ENCODE measurements at places on chromosomes 12 and 14. TPM values are rescaled to one million over a fixed set of nuclear protein-coding genes. Genes with fewer than 3 reads are reported as not detected.

CPNE6 gene
- total RNA-seq = 0.45 TPM

OR6C76 gene
- not detected for total RNA-seq

GYS2 gene
- not detected for total RNA-seq

MSI1 gene
- total RNA-seq = 11.7 TPM

VWF gene
- 63.2 TPM for total RNA-seq

GMFB gene
- total RNA-seq = 67.8 TPM

JDP2 gene
- total RNA-seq = 37.1 TPM

CCDC198 gene
- total RNA-seq = not detected

MEG3 gene
- 11.0 TPM for total RNA-seq

HOXC12 gene
- total RNA-seq = not detected

CDKL1 gene
- total RNA-seq = 16.2 TPM

CPNE8 gene
- total RNA-seq = 11.7 TPM

GRIP1 gene
- total RNA-seq = 6.2 TPM

OR10AD1 gene
- not detected for total RNA-seq

PTGER2 gene
- total RNA-seq = 6.6 TPM

ASB2 gene
- 13.4 TPM for total RNA-seq

KCNA5 gene
- total RNA-seq = not detected

SLC16A7 gene
- total RNA-seq = 9.5 TPM

GSG1 gene
- total RNA-seq = not detected

DDIT3 gene
- 17.5 TPM for total RNA-seq

TPPP2 gene
- total RNA-seq = 0.94 TPM

CNPY2 gene
- total RNA-seq = 76.8 TPM

POLE2 gene
- total RNA-seq = 2.5 TPM

NRL gene
- total RNA-seq = 0.88 TPM

MANSC4 gene
- total RNA-seq = not detected

LRRC10 gene
- total RNA-seq = not detected

KRT79 gene
- total RNA-seq = not detected

IFNG-AS1 gene
- not detected for total RNA-seq

FAM181A gene
- total RNA-seq = not detected

CLEC4D gene
- not detected for total RNA-seq
